ENCODE measurements at places on chromosomes 7 and 10. TPM values are rescaled to one million over a fixed set of nuclear protein-coding genes. Genes with fewer than 3 reads are reported as not detected.

ANKRD7 gene
- 1.2 TPM for total RNA-seq

ELFN1 gene
- total RNA-seq = 3.3 TPM

IL6 gene
- 2.0 TPM for total RNA-seq

ASB10 gene
- not detected for total RNA-seq

EBF3 gene
- 7.3 TPM for total RNA-seq

GRCh38 chr7:28939844-28940544 is 18.1 kb downstream of the TRIL start:
- DNase-seq = peak; percentile 45

- DNase-seq = no peak
Measured at GRCh38 chr7:93159490-93159889, 11.3 kb upstream of the SAMD9L start.

- DNase-seq = no peak
Measured at GRCh38 chr7:7820939-7821338, 102.5 kb upstream of the RPA3 start.

DNA sequence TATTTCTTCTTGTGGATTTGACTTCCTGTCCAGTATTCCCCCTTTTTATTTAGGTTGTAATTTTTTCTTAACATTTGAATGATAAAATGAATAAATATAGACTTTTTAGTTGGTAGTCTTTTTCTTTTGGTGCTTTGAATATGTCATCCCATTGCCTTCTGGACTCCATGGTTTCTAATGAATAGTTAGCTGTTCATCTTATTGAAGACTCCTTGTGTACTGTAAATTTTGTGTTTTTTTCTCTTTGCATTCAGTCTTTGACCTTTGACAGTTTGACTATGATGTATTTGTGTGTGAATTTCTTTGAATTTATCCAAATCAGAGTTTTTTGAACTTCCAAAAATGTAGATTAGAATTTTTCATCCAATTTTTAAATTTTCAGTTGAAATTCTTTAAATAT is 554.3 kb downstream of the NRG3 start:
- no peak for DNase-seq

DNA sequence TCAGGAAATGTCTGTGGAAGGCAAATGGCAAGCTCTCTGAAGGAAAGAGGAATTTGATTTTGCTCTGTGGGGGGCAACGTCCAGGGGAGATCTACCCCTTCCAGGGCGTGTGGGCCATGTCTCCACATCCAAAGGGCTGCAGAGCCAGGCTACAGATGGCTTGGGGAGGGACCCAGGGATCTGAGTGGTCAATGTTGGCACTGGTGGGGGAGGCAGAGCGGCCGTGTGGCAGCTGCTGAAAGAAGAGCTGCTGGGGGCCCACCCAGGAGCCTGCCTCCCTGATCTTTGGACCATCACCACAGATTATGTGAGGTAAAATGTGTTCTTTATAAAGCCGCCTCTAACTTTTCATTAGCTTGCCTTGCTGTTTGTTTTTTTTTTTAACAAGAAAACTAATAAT is 144.1 kb downstream of the HERPUD2 start:
- no peak for DNase-seq

DNA sequence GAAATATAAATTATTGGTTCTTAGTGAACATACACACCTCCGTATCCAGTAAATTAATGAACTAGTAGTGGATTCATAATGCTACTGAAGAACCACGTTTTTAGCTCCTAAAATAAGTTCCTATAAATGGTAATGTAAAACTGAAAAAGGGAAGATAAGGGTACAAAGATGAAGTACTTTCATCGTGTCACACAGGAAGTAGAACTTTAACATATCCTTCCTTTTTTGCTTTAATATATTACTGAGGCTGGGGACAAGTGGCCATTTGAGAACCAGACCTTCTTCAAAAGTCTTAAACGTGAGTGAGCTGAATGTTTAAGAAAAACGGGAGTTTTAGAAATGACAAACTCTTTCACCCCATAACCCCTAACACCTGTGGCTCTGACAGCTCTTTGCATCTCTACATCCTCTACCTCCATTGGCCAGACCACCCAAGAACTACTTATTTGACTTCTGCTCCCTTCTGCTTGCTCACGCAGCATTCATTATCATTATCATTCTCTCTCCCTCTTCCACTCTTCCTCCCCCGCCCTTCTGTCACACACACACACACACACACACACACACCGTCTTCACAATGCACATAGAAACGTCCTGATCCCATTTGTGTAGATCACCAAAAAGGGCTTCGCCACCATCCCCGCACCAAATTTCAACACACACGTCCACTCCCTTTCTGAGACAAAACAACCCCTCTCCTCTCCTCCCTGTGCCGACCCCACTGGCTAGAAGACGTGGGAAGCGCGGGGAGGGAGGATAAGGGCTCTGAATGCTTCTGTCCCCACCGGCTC is 677 bp downstream of the SKAP2 start:
- DNase-seq = no peak

GRCh38 chr7:95578299-95578855 is 17.9 kb downstream of the PDK4 start:
- no peak for DNase-seq

DNA sequence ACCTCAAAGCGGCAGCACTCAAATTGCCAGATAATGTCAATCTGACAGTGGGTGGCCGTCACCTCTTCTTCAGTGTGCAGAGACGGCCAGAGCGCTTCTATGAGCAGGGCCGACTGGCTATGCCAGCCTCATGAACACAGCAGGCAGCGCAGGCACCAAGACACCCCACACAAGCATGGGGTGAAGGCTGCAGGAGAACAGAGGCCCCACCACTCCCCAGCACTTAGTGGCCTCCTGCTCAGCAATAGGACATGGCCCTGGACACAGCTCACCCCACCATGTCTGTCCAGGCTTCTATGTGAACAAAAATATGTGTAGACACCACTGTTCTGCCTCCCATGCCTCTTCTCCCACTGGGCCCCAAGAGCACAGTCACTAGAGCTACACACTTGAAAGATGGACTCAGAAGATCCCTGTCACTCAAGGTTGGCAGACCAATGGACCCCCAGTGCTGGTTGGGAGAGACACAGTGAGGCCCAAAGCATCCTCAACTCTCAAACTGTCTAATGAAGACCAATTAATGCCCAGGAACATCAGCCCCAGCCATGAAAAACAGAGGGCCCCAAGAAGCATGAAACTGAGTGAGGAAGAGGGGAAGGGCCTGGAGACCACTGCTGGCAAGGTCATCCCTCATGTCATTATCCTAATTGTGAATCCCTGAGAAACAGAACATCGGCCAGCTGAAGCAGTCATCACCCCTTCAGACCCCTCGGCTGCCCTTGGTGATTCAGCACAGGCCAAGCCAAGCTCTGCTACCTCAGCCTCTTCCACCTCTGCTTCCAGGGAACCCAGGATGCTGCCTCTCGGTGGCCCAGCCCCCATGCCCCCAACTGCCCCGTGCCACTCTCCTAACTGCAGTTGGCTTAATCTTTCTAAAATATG is 77.7 kb downstream of the GRID1 start:
- no peak for DNase-seq

- no peak for DNase-seq
Measured at GRCh38 chr7:138477581-138477980, 17.5 kb downstream of the TRIM24 start.

GRCh38 chr10:68121852-68122251 is 12.6 kb downstream of the MYPN start:
- no peak for DNase-seq

Measured in esophagus muscularis mucosa (tissue), 4 donors.